ENCODE measurements at places on chromosomes 6 and 20.

- DNase-seq = no peak
Measured at GRCh38 chr6:104286641-104287040, 573.1 kb downstream of the HACE1 start.

DNA sequence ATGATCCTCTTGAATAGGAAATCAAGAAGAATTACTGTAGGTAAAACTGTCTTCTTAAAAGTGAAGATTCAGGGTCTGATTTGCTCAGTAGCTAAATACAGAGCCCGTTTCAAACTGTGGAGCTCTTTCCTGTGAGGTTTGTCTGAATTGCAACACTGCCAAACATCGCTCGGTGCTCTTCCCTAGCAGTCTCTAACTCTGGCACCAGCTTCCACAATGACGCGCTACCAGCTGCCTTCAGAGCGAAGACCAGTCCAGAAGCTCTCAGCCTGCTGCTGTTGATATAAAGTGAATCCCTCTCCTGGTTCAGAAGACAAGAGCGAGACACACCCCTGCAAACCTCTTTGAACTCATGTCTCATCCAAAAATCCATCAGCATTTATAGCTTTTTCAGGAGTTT, 447.0 kb downstream of the LMBRD1 start:
- DNase-seq = no peak

DNA sequence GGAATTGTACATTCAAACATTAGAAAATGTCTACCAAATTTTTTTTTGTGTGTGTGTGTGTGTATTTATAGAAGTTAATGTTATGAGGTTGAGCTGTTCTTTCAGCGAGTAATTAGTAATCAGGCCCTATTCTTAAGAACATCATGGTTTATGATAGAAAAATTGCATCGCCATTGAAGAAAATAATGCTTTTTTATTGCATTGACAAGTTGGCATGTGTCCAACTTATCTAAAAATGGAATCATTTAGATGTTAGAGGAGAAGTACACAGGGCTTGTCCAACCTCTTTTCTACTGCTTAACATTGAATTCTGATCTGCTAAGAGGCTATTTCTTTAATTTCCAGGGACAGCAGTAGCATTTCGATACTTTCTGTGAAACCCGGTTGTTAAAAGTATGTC, 61.6 kb upstream of the ADGRG6 start:
- no peak for DNase-seq

DNA sequence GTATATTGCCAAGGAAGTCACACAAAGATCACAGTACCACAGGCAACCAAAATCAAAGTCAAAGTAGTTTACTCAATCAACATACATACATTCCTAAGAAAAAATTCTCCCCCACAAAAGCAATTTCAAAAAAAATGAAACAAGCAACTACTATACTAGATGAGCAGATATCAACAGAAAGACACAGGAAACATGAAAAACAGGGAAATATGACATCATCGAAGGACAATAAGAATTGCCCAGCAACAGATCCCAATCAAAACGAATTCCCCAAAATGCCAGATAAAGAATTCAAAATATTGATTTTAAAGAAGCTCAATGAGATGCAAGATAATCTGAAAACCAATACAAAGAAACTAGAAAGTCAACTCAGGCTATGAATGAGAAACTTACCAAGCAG, 219.7 kb upstream of the TAB2 start:
- no peak for DNase-seq

GRCh38 chr6:12585497-12585958, 131.0 kb upstream of the PHACTR1 start:
- no peak for DNase-seq

GRCh38 chr6:65116326-65116725, 590.7 kb downstream of the EYS start:
- no peak for DNase-seq

DNA sequence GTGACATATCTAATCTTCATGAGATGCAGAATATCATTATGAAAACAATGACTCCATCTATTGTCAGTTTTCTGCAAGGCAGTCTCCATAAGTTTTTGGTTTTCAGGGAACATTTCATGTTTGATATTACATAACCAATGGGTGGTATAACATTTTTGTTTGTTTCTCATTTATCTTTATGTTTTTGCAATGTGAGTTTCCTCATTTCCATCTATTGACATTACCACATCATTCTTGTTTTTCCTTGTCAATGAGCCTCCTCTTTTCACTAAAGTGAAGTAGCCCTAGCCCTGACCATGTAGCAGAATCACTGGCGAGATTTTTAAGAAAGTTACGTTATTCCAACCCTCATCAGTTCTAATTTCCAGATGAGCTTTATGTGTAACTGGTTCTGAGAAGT, 4.4 kb downstream of the EFHC1 start:
- DNase-seq = no peak

DNA sequence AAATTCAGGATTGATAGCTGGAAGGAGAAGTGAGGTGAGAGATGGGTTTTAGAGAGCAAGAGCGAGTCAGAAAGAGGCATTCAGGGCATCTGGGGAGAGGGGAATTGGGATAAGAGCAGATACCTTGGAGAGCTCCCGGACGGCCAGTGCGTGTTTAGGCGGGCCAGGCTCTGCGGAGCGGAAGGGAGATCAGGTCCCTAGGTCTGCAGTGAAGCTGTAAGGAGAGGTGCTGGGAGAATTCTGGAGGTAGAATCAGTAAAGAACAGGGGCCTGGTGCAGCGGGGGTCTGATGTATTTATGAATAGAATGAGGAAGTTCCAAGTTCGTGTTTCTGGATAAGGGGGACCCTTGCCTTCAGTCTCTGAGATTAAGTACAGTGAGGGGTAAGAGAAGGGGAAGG, 47.4 kb upstream of the FAM83D start:
- no peak for DNase-seq

DNA sequence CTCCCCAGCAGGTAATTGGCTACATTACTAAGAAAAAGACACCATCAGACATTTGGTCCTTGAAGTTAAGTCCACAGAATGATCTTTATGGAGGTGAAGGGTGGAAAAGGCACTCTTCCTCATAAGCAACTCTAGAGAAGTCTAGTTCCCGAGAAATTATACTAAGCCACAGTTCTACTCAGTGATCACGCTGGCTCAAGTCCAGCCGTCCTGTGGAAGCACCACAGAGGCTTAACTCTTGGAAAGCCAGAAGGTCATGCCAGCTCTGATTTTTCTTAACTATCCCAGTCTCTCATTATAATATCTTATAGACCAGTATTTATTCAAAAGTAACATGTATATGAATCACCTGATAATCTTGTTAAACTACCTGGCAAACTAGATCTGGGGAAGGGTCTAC, 258.5 kb downstream of the EYA4 start:
- DNase-seq = no peak

DNA sequence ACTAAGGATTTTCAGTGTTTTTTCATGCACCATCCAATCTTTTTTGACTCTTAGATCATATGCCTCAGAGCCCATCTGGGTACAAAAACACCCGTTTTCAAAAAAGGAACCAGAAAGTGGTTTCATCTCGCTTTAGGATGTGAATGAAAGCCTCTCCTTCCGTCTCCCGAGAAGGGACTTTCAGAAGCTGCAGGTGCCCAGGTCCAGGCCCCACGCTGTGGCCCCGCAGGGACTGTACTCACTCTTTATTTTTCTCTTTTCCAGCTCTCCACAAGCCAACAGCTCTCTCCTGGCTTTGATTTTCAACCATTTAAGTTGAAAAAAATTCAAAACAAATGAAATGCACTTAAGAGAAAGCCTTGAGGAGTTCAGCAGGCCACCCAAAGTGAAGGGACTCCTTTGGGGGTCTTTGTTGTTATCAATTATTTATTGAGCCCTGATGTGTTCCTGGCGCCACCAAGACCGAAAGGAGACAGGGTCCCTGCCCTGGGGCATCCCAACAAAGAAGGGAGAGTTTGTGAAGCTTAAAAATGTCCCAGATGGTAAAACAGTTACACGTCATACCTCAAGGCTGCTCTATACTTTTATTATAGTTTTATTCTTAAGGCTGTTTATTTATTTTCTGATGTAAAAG, 467.3 kb downstream of the PREX1 start:
- DNase-seq = no peak

GRCh38 chr6:19121521-19121920, 715.6 kb upstream of the ID4 start:
- no peak for DNase-seq

- no peak for DNase-seq
Measured at GRCh38 chr6:139251045-139251690, 40.6 kb downstream of the TXLNB start.

- DNase-seq = no peak
Measured at GRCh38 chr6:3607171-3607570, 144.3 kb downstream of the PXDC1 start.

DNA sequence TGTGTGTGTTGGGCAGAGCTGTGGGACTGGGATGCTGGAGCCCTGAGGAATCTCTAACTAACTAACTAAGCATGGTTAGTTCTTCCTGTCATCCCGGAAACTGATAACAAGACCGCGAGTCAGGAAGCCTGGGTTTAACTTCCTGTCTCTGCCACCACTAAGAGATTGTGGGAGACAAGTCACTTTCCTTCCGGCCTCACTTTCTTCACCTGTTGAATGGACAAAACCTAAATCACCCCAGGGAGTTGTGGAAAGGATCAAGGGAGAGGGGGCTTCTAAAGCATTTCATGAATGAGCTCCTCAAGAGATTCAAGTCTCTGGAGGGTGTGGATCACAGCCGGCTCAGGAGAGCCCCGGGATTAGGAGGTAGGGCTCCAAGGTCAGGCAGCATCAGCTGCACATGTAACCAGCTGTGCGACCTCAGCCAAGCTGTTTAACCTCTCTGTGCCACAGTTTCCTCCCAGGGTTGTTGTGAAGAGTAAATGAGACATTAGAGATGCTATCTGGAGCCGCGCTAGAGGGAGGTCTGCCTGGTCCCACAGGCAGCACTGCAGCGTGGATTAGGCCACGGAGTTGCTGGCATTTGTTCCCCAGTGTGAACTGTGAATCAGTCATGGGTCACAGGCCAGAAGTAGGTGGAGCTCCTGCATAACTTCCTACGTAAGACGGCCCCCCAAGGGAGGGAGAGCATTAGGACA, 105.1 kb downstream of the TOX2 start:
- DNase-seq = no peak

- DNase-seq = no peak
Measured at GRCh38 chr6:118565311-118565960, 17.3 kb downstream of the PLN start.

DNA sequence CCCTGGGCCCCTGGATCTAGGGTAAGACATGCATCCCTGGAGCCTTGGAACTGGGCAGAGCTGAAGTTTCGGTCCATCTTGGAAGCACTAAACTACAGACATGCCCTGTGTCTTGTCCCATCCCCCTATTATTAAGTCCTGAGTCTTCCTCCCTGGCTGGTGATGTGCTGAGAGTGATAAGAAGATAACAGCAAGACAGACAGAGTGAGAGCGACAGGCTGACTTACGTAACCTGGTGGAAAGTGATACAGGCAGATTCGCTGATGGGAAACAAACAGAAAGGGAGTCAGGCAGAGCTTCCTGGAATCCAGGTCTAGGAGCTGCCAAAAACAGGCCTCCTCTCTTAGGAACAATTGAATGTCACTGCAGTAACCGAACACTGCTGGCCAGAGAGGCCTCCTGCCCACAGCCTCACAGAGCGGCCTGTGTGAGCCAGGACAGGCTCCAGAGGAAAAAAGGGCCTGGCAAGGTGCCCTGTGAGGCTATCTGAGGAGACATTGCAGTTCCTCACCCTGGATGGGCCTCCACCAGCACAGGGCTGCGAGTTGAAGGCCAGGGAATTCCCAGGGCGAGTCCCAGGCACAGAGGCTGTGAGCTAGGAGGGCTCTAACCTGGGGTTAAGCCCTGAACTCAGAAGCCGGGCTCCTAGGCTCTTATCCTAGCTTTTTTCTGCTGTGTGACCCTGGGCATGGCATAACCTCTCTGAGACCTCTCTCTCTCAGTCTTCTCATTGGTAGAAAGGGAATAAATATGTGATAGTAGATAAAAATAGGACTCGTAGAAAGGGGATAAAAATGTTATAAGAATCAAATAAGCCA, 34.2 kb upstream of the B4GALT5 start:
- DNase-seq = no peak
